ENCODE measurements at places on chromosomes 11 and 22.
A peak's percentile ranks its signal among the peaks of the same experiment; 100 is the strongest.

DNA sequence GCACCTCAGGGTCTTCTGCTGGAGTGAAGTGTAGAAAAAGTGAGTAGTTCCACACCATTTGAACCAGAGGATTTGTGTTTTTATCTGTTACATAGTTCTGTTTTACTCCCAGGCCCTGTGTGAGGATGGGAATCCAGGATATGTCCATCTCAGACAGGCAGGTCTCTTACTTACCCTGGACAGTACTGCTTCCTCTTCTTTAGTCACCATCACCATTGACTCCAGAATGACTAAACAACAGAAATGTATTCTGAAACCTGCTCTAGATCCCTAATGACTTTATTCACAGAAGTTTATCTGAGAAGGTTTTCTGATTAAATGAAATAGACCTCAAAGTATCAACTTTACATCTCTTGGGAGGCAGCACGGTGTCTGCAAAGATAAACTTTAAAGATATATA is 33.6 kb downstream of the CYP2R1 start:
- no peak for DNase-seq

DNA sequence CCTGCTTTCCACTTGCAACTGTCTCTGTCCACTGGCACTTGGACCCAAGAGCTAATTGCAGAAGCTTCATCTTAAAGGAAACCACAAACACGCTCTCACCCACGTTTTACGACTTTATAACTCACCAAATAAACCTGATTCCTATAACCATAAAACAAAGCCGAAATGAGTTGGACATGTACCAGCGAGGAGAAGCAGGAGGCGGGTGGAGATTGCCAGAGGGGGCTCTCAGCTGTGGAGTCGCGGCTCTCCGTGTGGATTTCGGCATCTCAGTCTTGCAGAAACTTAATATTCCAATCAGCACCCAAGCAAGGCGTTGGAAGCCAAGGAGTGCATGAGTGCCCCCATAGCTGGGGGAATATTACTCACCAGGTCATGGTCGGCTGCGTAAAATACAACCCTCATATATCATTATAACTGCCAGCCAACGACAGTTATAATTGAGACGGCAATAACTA is 483.6 kb downstream of the MN1 start:
- no peak for DNase-seq

DNA sequence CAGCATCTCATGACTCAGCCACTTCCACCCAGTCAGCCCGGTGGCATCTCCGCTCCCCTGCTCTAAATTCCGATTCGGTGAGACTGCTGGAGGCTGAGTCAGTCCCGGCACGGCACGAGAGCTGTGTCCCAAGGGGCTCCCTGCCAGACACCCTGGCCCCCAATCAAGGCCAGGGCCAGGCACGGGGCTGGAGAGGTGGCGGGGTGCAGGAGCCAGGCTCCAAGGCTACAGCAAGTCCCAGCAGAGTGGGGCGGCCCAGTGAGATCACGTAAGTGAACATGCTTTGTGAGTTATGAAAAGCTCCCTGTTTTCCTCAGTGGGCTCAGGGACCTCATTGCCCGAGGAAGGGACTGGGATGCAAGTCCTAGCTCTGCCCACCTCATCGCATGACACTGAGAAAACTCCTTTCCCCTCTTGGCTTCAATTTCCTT is 3.0 kb downstream of the C11orf68 start:
- DNase-seq = peak; percentile 93

- no peak for DNase-seq
These were observed 1.1 kb downstream of the GPR137 start for GRCh38 chr11:64286801-64287159.

DNA sequence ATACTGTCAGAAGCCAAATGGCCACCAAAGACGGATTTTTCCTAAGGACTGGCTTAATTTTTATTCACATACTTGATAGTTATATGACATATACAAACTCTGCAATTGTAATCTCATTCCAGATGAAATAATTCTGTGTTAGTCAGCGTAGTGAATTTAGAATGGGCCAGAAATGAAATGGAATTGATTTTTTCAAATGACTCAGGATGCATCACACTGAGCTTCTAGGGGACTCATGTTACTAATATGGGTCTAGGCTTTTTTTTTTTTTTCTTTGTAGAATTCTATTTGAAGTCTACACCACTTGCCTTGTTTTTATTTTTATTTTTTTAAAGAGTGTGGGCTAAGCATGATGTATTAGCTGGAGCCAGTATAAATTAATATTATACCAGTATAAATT is 62.7 kb downstream of the SPECC1L start:
- peak; percentile 39 for DNase-seq

GRCh38 chr11:33689085-33689484 is 11.5 kb downstream of the C11orf91 start:
- no peak for DNase-seq

- DNase-seq = no peak
These were observed 480.5 kb upstream of the RAG2 start for GRCh38 chr11:37078521-37078920.

GRCh38 chr11:130160498-130161155 is 1.0 kb downstream of the ST14 start:
- no peak for DNase-seq

GRCh38 chr11:119251114-119251513 is 45.0 kb downstream of the CBL start:
- no peak for DNase-seq

DNA sequence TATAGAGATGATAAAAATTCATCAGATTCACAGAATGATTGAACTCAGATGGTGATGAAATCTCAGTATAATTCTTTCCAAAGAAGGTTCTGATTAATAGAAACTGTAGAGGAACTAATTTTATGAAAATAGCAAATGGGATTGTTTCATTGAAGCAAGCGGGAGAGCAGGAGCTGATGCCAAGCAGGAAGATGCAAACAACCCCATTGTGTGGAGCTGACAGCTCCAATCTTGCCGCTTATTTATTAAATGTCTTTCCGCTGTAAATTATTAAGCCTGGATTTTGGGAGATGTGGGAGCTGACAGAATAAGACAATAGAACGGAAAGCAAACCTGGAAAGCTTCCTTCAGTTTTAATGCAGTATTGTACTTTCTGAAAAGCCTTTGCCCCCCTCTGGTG is 6.0 kb upstream of the TMEM218 start:
- DNase-seq = no peak

GRCh38 chr11:64385945-64386704 is 27.2 kb downstream of the RPS6KA4 start:
- DNase-seq = no peak

DNA sequence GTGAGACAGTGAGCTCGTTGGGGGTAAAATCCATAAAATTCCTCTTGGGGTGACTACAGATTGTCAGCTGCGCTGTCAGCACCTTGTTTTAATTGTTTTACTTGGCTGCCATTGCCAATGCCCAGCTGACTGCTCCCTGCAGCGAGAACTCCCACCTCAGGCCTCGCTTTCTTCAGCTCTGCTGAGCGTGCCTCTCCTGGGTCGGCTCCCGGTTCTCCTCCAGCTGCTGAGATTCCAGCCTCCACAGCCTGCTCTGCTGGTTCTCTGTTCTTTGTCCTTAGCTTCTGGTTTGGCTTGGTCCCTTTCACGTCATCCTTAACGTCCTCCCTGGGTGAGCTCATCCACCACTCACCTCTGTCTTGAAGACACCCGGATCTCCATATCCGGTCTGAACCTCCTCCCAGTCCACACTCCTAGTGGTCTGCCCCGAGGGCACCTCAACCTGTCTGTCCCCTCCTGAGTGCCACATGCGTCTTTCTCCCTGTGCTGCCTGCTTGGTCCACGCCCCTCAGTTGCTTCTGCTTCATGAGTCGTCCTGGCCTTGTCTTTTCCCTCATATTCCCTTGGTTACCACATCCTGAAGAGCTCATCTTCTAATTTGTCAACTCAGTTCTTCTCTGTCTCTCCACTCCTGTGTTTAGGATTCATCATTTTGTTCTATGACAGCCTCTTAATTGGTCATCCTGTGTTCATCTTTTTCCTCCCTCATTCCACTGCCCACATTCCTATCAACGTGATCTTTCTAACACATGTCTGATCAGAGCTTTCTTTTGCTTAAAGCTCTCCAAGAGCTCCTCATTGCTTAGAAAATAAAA is 35.6 kb downstream of the BMAL1 start:
- DNase-seq = no peak

- DNase-seq = peak; percentile 22
These were observed 52.1 kb downstream of the ALG9 start for GRCh38 chr11:111819161-111819828.

- no peak for DNase-seq
These were observed 455.0 kb downstream of the BRD1 start for GRCh38 chr22:49372530-49373288.

DNA sequence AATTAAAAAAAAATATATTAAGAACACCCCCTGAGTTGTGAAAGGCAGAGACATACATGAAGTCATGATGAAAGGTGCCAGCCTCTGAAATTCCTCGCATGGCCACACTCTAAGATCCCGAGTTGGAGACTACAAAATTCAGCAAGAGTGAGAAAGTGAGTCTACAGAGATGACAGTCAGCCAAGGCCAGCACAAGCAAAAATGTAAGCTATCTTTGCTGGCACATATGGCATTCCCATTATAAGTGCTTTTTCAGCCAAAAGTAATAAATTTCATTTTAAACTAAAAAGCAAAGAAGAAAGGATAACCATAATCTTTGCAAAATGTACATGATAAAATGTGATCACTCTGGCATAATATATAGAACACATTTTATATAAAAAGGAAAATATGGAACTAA is 40.6 kb downstream of the FANCF start:
- no peak for DNase-seq

DNA sequence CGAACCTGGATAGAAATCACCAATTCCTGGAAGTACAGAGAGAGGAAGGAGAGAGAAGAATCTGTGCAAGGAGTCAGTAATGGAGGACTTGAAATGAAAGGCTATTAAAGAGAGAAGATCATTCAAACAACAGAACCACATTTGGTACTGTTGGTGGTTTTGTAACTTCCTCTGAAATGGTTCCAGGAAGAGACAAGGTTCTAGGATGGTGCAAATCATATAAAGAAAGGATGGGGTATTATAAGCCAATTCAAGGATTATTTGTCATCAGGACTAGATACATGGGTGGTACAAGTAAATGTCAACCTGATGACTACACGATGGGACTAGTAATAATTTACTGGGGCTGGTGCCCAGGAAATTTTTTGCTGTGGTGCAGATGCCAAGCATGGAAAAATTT is 28.9 kb upstream of the TMA7B start:
- DNase-seq = no peak

- DNase-seq = no peak
These were observed 17.2 kb downstream of the SCGB1A1 start for GRCh38 chr11:62435846-62436660.

DNA sequence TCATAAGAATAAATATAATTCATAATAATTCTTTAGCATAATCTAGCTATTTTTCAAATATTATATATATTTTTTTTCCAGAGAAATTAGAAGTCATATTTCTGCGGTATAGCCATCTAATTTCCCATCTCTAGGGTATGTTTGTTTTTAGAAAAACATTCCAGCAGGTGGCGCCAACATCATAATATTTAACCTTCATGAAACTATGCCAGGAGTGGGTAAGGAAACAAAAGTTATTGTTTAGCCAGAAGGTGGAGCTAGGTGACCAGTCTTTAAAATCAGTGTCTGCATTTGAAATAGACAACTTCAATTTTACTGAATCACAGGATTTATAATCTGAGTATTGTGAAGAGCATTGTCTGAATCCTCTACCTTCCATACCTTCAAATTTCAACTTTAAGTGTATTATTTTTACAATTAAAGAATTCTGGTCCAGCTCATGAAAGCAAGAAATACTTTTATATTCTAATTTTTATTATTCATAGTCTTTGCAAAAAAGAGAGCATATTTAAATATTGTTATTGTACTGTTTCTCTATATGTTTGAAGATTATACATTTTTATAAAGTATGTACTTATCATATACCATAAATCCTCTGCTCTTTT is 15.7 kb upstream of the CCDC179 start:
- DNase-seq = peak; percentile 46

DNA sequence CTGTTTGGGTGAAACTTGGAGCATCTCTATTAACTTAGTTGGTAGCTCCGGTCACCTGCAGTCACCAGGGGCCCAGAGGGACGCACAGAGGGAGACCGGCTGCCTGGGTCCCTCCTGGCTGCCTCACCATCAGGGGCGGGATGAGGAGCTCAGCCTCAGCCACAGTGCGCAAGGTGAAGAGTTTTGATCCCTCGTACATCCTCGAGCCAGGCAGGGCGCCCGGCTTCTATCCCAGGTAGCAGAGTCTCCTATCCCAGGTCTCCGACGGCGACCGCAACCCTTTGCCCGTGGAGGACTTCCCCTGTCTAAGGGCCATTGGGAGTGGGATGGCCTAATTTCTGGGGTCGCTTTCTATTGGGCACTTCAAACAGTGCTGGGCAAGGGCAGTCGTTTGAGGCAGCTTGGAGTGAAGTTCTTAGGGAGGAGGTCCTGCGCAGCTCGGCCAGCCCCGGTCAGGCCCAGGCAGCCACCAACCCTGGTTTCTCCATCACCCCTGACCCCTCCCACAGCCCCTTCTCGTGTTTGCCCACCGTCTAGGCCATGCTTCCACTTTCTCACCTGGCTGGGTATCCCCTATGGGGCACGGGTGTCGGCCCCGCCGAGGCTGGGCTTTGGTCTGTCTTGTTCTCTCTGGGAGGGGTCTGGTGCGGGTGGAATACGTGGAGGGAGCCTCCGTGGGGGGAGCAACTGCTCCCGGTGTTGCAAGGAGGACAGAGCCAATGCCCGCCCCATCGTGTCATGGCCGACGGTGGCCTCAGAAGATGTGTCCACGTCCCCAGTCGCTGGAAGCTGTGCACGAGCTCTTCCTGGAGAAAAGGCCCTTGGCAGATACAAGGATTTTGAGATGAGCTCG is 3.6 kb upstream of the MRGPRG start:
- DNase-seq = peak; percentile 4

DNA sequence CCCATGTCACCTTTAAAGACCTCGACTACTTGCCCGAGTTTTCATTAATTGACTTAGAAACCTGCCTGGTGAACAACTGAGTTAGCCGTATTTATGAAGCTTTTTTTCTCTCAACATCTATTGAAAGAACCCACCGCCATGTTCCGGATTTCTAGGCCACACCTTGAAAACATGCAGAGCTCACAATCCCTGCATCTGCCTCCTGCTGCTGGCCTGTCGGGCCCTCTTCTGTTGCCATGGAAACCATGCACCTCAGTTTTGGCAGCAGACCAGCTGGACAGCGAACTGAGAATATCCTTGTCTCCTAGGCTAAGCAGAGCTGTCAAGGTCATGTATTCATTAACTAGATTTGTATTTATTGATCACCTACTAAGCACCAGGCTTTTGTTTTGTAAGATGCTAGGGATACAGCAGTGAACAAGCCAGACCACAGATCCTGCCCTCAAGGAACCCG is 4.3 kb upstream of the PATZ1 start:
- no peak for DNase-seq

DNA sequence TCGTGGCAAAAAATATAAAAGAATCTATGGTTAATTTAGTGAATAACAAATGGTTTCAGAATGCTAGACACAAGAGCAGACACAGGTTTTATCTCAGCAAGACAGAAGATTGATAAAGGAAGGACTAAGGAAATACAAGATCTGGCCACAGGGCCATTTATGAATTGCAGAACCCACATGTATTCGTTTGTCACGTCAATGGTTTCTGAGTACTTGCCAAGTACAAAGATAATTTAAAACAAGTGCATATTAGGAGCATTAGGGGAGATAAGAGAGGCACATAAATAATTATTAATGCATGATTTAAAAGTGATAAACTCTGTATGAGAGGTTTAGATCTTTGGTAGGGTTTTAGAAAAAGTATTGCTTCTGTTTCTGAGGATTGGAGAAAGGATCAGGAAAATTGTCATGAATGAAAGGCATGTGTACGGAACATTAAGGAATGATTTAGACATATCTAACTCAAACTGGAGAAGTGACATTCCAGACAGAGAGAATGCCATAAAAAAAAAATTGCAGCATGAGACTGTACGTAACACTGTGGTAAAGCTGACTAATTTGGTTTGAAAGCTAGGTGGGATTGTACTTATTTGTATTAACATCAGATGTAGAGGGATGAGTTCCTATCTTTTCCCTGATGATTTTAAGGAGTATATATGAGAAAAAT is 727.1 kb downstream of the NELL1 start:
- no peak for DNase-seq
